ENCODE measurements at places on chromosomes 7 and 10.

GRCh38 chr10:61472090-61472674 is 19.0 kb upstream of the TMEM26 start:
- DNase-seq = no peak

DNA sequence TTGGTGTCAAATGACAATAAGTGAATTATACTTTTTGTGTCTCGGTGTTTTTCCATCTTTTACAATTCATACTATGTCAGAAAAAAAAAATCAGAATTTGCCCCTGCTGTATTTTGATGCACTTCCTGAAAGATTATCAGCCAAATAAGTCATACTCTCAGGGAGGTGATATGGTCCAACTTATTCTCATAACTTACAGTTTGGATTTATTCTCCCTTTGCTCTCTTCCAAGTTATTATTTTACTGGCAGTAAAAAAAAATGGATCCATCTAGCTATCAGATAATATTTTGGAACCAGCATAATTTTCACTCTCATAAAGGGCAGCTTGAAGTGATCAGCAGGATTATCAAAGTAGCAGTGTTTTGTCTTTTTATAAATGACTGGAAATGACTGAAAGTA is 337.1 kb downstream of the BMPER start:
- DNase-seq = no peak

DNA sequence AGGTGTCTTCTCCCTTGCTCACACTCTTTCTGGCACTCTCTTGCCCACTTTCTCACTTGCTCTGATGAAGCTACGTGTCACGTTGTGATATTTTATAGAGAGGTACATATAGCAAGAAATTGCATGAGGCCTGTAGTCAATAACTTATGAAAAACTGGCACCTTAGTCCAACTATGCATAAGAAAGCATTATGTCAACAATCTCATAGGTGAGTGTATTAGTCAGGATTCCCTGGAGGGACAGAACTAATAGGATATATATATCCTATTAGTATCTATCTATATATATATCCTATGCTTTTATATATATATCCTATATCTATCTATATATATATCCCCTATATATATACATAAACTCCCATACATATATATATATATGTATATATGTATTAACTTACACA is 18.8 kb upstream of the MDFIC start:
- DNase-seq = no peak

DNA sequence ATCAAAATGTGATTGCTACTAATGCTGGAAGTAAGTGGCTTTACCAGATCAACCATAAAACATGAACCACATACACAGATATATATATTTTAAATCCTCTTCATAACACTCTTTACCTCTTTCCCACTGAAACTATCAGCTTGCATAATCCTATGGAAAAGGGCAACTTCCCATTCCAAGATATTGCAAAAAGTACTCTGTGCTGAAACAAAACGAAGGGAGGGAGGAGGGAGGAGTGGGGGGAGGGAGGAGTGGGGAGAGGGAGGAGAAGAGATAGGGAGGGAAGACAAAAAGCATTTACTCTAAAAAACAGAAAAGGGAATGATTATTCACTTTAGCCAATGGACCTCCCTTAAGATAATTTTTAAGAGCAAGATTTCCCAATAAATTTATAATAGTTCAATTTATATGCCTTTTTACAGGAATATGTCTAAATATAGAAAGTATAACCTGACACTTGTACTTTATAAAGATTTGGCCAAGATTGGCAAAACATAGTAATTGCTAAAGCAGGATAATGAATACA is 344.8 kb upstream of the NFE2L3 start:
- no peak for DNase-seq

- DNase-seq = no peak
These were observed 21.8 kb downstream of the AUTS2 start for GRCh38 chr7:69620063-69620462.

- DNase-seq = no peak
These were observed 110.2 kb downstream of the SEM1 start for GRCh38 chr7:96599288-96599936.

DNA sequence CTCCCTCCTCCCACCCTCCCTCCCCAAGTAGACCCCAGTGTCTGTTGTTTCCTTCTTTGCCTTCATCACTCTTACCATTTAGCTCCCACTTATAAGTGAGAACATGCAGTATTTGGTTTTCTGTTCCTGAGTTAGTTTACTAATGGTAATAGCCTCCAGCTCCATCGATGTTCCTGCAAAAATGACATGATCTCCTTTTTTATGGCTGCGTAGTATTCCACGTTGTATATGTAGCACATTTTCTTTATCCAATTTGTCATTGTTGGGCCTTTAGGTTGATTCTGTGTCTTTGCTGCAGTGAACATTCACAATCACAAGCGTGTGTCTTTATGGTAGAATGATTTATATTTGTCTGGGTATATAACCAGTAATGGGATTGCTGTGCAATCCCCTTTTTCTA is 51.8 kb upstream of the ARHGAP12 start:
- DNase-seq = no peak

GRCh38 chr7:117071551-117071950 is 118.2 kb downstream of the ST7 start:
- no peak for DNase-seq

DNA sequence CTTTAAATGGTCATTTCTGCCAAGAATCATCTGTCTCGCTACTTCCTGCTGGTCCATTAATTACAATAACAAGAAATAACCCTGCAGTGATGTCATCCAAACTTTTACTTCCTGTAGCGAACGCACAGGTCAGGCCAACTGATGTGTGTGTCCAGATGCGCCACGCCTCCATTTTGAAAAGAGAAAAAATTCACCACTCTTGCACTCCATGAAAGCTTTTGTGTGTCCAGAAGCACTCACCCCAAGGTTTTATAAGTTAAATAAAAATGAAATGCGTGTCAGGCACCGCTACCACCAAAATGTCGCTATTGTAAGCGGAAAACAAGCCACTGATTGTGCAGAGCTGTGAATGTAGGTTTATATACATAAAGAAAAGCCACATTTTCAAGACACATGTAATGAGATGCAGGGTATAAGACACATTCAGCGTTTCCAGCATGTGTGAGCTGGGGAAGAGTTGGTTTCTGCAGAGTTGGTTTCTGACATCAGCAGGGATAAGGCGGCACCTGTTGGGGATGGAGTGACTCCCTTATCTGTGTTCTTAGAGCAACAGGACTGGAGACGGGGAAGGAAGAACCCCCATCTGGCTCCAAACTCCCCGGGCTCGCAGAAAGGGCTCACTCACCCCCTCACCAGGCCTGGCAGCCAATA is 83.3 kb downstream of the CTBP2 start:
- DNase-seq = no peak

GRCh38 chr7:83359108-83359507 is 196.4 kb upstream of the PCLO start:
- DNase-seq = no peak

- DNase-seq = no peak
These were observed 5.5 kb upstream of the OPN4 start for GRCh38 chr10:86648704-86649427.

Measured in GM19239 (cell line).